ENCODE measurements at places on chromosomes 6 and 20.

- DNase-seq, result no peak
Observed at GRCh38 chr20:24747010-24747712, 201.9 kb upstream of the CST7 start.

DNA sequence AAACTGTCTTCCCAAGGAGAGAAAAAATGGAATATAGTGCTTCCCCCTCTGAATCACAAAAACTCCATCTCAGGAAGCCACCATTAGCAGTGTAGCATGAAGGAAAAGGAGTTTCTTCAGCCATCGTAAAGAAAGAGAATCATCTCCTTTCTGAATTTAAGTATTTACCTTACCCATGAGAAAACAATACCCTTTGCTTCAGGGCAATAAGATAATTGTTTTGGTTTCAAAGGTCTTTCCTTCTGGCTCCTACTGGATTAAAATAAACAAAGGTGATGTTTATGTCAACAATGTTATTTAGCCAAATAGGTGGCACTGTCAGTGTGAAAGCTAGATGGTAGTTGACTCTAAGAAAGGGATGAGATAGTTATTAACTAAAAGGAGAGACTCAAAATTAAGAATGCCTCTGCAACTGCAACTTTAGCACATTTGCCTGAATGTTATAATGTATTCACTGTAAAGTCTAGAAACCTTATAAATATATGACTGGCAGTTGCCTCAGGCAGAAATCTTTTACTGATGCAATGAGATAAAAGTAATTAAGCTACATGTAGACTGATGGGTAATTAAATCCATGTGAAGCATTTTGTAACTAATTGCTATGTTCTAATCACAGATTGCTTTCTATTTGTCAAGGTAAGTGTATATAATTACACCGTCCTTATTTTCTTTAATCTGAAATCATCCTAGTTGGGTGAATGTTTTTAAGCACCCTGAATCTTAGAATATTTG is 399.0 kb downstream of the CDKAL1 start:
- DNase-seq, result no peak

DNA sequence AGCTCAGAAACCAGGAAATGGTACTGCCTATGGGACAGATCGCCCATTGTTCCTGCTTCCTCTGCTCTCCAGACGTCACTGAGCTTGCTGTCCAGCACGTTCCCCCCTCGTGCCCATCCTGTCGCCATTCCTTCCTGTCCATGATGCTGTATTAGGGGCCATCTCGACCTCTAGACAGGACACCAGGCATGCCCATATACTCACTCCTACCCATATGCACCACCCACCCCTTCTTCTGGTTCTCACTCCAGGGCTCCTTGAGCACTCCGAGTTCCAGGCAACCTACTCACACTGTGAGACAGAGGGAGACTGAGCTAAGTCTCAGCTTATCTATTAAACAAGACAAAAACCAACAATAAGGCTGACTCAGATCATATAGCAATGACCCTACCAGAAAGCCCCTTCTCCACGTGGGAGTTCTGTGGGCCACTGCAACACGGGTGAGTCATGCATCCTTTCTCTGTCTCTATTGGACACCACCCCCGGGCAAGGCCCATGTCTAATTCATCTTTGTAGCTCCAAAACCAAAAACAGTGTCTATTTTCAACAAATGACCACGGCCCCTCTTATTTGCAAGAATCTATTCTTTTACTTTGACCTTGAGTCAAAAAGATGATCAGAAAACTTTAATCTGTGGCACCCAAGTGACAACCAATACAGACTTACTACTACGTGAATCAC is 65.7 kb downstream of the PSMG4 start:
- no peak for DNase-seq

DNA sequence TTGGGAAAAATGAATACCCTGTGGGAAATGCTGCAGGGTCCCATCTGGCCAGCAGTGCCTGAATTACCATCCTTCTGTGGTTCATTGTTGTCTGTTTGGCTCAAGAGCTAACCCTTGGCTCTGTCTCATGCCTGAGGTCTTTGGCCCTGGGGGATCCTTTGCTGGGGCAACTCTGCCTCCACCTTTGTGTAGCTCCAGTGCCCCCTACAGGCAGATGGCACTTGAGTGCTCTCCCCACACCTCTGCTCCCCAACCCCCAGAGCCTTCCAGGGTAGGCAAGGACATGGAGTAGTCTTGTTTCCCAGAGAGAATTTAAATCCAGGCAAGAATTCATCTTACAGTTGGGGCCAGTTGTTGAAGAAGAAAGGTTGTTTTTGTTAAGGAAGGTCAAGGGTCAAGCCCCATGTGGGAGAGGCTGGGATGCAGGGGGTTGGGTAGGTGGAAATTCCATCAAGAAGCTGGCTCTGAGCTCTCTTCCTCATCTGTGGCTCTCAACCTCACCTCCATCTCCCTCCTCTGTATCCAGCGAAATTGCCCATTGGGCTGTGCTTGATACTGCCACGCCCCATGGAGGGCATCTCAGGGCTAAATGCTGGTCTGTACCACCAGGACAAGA is 44.2 kb downstream of the ZNF831 start:
- DNase-seq, result peak; percentile 65

DNA sequence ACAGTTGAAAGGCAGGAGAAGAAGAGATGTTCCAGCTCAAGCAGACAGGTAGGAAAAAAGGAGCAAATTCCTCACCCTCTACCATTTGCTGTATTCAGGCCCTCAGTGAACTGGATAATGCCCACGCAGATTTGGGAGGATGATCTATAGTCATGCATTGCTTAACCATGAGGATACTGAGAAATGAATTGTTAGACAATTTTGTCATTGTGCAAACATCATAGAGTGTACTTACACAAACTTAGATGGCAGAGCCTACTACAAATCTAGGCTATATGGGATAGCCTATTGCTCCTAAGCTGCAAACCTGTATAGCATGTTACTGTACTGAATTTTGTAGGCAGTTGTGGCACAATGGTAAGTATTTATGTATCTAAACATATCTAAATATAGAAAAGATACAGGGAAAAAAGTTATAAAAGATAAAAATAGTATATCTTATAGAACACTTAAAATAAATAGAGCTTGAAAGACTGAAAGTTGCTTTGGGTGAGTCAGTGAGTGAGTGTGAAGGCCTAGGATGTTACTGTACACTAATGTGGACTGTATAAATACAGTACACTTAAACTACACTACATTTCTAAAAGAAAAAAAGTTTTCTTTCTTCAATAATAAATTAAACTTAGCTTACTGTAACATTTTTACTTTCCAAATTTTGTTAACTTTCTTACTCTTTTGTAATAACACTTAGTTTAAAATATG is 672.3 kb downstream of the UTRN start:
- DNase-seq, result no peak
